Right forelimb (tissue), 1 donor: ENCODE measurements at places on chromosomes 3 and 15.

- DNase-seq: no peak
These were observed 32.0 kb downstream of the TM4SF4 start for GRCh38 chr3:149506540-149506939.

DNA sequence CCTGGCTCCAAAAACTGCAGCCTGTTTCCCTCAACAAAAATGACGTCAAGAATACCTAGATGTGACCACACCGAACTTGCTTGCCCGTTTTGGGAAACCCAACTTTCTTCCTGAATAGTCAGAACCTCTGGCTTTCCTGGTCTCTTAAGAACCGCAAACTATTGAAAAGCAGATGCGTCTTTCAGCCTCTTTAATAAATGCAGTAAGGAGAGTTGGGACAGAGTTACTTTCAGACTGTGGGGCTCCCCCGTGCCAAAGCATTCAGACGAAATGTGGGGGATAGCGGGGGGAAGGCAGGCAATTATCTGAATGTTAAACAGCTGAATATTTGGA, 1.2 kb upstream of the PROK2 start:
- DNase-seq: peak; percentile 57

DNA sequence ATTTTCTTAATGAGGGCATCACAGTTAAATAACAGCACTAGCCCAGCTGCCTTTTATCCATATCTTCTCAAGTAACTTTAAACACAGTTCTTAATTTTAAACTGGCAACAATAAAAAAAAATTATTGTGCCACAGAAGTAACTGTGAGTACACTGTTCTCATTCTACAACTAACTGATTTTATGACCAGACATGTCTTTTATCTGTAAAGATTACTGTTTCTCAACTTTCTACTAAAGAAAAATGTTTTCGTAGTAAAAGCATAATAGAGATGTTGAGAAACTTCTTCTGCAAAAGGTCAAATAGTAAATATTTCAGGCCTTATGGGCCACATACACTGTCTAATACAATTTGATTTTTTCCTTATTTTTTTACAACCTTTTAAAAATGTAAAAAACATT, 32.0 kb downstream of the PLOD2 start:
- DNase-seq: no peak

- DNase-seq: no peak
These were observed 16.3 kb downstream of the B3GNT5 start for GRCh38 chr3:183269345-183269744.

DNA sequence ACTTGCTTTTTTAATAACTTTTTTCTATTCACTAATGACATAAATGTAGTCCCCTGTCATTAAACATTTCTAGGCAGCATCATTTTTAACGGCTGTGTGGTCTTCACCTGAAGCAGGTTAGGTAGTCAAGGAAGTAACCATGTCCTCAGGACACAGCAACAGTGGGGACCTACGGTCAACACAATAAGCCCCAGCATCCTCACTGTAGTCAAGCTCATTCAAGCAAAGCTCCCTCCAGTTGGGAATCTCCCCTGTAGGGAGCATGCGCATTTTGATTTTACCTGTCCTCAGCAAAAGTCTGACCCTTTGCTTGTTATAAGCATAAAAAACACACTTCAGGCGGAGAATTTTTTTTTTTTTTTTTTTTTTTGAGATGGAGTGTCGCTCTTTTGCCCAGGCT, 151.4 kb downstream of the SHQ1 start:
- DNase-seq: no peak

DNA sequence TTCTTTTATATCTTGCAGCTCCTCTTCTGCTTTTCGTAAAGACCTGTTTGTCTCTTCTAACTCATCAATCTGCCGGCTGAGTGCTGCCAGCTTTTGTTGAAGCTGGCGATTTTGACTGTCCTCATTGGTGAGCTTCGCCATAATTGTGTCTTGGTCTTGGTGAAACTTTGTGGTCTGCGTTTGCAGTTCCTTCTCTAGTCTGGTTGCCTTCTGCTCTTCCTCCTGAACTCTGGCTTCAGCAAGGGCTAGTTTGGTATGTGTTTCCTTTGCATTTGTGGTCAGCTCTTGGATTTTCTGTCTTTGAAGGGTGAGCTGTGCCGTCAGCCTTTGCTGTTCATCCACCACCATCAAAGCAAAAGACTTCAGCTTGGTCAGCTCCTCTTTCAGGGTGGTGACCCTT, 32.9 kb downstream of the CMSS1 start:
- DNase-seq: no peak

DNA sequence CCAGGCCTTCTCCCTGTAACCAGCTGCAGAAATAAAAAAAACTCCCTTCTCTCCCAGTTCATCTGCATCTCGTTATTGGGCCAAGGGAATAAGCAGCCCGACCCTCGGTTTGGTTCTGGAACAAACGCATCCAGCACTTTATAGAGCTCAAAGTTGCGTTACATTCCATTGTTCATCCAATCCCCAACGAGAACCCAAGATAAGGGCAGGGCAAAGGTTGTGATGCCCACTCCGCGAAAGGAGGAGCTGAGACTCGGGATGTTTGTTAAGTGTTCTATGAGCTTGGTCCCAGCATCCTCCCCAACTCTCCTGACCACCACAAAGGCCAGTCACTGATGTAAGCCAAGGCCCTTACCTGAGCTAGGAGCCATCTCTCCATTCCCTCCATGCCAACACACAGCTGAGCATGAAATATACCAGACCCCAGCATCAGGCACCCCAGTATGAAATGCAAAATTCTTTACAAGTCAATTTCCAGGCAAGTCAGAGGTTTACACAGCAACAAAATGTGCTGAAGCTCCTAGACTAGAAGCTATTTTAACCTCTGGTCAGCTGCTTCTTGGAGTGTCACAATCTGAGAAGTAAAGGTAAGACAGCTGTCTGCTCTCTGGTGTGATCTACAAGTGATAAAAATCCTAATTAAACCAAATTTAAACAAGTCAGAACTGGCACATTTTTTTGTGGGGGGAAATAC, 17.9 kb downstream of the CCDC12 start:
- DNase-seq: no peak

GRCh38 chr3:124791639-124792151, 61.4 kb downstream of the UMPS start:
- no peak for DNase-seq

DNA sequence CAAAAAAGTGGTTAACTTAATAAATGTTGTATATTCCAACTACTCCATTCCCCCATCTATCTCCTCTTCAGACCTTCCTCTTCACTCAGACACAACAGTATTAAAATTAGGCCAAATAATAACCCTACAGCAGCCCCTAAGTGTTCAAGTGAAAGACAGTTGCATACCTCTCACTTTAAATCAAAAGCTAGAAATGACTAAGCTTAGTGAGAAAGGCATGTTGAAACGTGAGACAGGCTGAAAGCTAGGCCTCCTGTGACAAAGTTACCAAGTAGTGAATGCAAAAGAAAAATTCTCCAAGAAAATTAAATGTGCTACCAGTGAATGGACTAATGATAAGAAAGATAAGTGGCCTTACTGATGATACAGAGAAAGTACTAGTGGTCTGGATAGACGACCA, 71.7 kb downstream of the ANKRD28 start:
- no peak for DNase-seq

- peak; percentile 26 for DNase-seq
These were observed 230.7 kb downstream of the UACA start for GRCh38 chr15:70532531-70533186.

- DNase-seq: no peak
These were observed 108.8 kb upstream of the RAD18 start for GRCh38 chr3:9071936-9072666.

DNA sequence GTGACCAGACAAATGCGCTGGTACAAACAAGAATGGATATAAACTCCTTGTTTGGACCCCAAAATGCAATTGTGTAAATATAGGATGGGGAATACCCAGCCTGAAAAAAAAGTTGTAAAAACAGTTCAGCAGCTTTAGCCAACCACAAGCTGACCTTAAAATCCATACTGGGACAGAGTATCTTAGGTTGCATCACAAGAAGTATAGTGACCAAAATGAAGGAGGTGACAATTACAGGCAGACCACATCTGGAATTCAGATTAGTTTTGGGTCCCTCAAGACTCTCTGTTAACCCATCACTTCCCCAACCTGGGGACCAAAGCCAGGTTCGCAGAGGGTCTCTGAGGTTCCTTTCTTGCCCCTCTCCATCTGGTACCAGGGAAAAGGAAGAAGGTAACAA, 115.9 kb upstream of the PRR20G start:
- DNase-seq: no peak

GRCh38 chr3:47685037-47685436, 96.7 kb downstream of the SMARCC1 start:
- DNase-seq: no peak

DNA sequence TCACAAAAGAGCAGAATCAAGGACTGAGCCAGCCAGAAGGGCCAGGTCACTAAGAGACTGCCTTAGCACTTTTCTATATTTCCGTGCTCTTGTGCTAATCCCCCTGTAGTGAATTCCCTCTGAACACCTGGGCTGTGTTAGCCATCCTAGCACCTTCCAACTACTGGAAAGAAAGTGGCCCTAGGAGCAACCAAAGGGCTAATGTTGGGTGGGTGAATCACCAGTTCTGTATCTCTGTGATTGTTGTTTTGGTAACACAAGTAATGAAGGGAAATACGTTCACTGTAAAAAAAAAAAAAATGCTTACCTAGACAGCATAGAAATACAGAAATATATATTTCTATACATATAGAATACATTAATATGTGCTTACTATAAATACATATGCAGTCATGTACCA, 43.9 kb downstream of the PXYLP1 start:
- DNase-seq: no peak

- no peak for DNase-seq
These were observed 693.1 kb upstream of the NECTIN3 start for GRCh38 chr3:110378481-110378880.

DNA sequence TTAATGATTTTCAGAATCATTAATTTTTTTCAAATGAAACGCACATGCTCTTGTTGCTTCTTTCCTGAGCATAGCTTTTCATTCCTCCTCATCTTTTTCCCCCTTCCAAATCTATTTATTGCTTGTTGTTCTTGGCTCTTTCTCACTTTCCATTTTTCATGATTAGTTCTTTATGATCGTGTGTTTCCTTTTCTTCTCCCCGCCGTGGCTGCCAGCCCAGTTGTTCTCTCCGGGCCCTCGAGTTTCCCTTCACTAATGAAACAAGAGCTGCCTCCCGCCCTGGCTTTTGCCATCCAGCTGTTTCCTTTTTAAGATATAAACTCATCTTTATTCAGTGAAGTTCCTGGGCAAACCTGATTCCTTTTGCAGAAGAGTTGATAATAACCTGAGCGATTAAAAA, 170.2 kb upstream of the NR2F2 start:
- DNase-seq: peak; percentile 74

GRCh38 chr3:162052636-162053035, 556.0 kb downstream of the OTOL1 start:
- DNase-seq: no peak

DNA sequence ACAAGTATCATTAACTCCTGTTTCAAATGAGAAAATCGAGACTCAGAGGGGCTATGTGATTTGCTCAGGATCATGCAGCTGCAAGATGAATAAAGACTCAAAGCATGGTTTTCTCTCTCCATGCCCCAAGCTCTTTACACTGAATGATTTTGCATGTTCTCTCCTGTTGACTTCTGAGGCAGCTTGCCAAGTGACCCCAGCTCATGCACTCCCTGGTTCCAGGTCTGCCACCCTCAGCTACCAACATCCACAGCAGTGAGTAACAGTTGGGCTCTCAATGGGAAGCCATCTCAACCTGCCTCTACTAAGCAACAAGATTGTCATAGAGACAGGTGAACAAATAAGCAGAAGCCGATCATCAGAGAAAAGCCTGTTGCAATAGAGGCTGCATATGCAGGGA, 116.9 kb upstream of the GADL1 start:
- no peak for DNase-seq

DNA sequence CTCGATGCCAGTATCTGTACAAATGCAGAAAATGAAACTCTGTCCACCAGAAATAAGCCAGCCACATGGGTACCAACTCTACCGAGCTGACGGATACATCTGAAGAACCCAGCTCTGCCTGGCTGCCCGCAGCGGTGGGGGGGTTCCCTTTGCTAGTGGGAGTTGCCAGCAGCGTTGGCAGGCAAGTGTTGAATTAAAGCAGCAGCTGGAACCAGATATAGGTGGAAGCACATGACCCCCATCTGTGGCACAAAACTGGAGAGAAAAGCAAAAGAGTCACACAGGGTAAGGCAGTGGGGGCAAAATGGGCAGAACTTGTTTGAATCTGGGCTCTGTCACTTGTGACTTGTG, 17.9 kb downstream of the CRYGS start:
- no peak for DNase-seq

DNA sequence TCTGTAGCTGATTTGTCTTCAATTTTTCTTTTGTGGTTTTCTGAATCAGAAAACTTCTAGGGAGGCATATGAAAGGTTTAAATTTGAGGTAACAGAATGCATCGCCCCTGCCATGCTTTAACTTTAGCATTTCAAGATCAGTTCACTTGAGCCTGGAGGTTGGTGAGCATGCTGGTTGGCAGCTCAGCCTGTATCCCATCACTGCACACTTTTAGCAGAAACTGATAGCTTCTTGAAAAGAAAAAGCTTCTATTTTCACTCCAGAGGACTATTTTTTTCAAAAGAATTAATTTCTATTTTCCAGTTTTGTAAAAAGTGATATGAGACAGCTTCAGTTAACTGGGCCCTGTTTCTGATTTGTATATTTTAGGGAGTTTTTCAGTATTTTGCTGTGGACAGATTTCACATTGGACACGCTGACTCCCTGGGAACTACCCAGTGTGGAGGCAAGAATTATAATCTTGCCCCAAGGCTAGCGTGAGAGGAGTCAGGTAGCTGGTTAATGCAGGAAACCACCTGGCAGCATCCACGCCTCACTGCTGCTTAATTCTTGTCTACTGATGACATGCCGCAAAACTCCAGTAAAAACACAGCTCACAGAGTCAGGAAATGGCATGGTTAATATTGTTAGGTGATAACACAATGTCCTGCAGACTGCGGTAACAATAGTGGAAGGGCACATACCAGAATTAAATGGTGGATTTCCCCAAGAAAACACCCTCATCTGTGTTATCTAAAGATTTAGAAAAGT, 71.4 kb downstream of the DUT start:
- no peak for DNase-seq

DNA sequence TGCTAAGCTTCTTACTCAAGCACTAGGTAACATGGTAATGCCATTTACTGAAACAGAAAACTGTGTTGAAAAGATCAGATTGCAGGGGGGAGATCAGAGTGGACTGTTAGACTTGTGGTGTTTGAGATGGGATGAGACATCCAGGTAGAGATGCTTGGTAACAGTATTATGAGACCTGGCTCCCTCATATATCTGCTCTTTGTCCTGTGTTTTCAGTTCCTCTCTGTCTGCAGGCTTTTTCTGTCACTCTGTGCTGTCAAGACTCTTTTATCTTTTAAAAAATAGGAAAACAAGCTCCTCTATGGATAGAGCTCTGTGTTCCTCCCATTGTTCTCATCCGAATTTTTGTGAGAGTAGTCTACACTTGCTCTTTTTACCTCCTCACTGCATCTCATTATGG, 48.1 kb downstream of the CALML4 start:
- no peak for DNase-seq
